B cell (primary cell): ENCODE measurements at places on chromosomes 16 and 17. TPM values are rescaled to one million over a fixed set of nuclear protein-coding genes. Genes with fewer than 3 reads are reported as not detected.

TM4SF5 gene
- total RNA-seq: not detected in 2 replicates

PIK3R5 gene
- 69.9 and 70.0 TPM in 2 replicates for total RNA-seq

HSD11B2 gene
- total RNA-seq: not detected in 2 replicates

MC1R gene
- total RNA-seq: 12.2 and 13.2 TPM in 2 replicates

CCDC40 gene
- 1.9 and 3.2 TPM in 2 replicates for total RNA-seq

CENPV gene
- total RNA-seq: 15.8 and 17.7 TPM in 2 replicates

TPSD1 gene
- not detected in 2 replicates for total RNA-seq

CIBAR2 gene
- total RNA-seq: not detected in 2 replicates

CCL7 gene
- not detected in 2 replicates for total RNA-seq

SLC52A1 gene
- total RNA-seq: not detected in 2 replicates

TP53TG3C gene
- total RNA-seq: not detected in 2 replicates

MPP2 gene
- total RNA-seq: not detected in 2 replicates

RMI2 gene
- total RNA-seq: 25.5 and 27.0 TPM in 2 replicates

SPN gene
- total RNA-seq: 1.1 and 1.7 TPM in 2 replicates

BAIAP2 gene
- total RNA-seq: 11.2 and 12.0 TPM in 2 replicates

CLEC19A gene
- not detected in 2 replicates for total RNA-seq

HCRT gene
- total RNA-seq: not detected in 2 replicates

ABCC11 gene
- not detected in 2 replicates for total RNA-seq

SLC35G6 gene
- 0.30 TPM in 1 of 2 replicates, not detected in the other for total RNA-seq

MILR1 gene
- total RNA-seq: 9.4 and 14.7 TPM in 2 replicates

PTGES3L gene
- 0.94 and 1.1 TPM in 2 replicates for total RNA-seq

CASKIN1 gene
- total RNA-seq: 0.05 TPM in 1 of 2 replicates, not detected in the other

C1QTNF8 gene
- not detected in 2 replicates for total RNA-seq

MYH11 gene
- 0.05 and 0.15 TPM in 2 replicates for total RNA-seq

OR1F1 gene
- not detected in 2 replicates for total RNA-seq

MYH13 gene
- not detected in 2 replicates for total RNA-seq

PDP2 gene
- total RNA-seq: 15.0 and 18.7 TPM in 2 replicates

PHF23 gene
- 42.3 and 45.8 TPM in 2 replicates for total RNA-seq

ZPBP2 gene
- 1.7 and 2.0 TPM in 2 replicates for total RNA-seq

NLRC5 gene
- 510 and 531 TPM in 2 replicates for total RNA-seq

GP1BA gene
- total RNA-seq: not detected in 2 replicates

CTRL gene
- 5.8 and 8.1 TPM in 2 replicates for total RNA-seq

CES1 gene
- 0.37 TPM in 1 of 2 replicates, not detected in the other for total RNA-seq

SRSF1 gene
- 221 and 250 TPM in 2 replicates for total RNA-seq

LGALS9B gene
- not detected in 2 replicates for total RNA-seq

GRAP gene
- total RNA-seq: 59.8 and 73.8 TPM in 2 replicates

SDK2 gene
- total RNA-seq: 12.7 and 13.0 TPM in 2 replicates

TEX14 gene
- total RNA-seq: 0.20 and 0.53 TPM in 2 replicates

TRAPPC1 gene
- 86.0 and 118 TPM in 2 replicates for total RNA-seq

HS3ST3A1 gene
- 0.17 TPM in 1 of 2 replicates, not detected in the other for total RNA-seq

NFATC2IP gene
- total RNA-seq: 102 TPM in 2 replicates

HOXB1 gene
- not detected in 2 replicates for total RNA-seq

CLDN7 gene
- total RNA-seq: 1.2 TPM in 2 replicates

CTRB2 gene
- total RNA-seq: not detected in 2 replicates

ZNF747 gene
- total RNA-seq: 17.3 and 27.1 TPM in 2 replicates

EPX gene
- total RNA-seq: not detected in 2 replicates

SP6 gene
- total RNA-seq: not detected in 2 replicates
